ENCODE measurements at places on chromosomes 2 and 18.

GRCh38 chr2:169767243-169767888 lies 31.3 kb upstream of the SSB start:
- no peak for DNase-seq

GRCh38 chr2:44886414-44886813 lies 55.1 kb upstream of the SIX3 start:
- DNase-seq, result no peak

DNA sequence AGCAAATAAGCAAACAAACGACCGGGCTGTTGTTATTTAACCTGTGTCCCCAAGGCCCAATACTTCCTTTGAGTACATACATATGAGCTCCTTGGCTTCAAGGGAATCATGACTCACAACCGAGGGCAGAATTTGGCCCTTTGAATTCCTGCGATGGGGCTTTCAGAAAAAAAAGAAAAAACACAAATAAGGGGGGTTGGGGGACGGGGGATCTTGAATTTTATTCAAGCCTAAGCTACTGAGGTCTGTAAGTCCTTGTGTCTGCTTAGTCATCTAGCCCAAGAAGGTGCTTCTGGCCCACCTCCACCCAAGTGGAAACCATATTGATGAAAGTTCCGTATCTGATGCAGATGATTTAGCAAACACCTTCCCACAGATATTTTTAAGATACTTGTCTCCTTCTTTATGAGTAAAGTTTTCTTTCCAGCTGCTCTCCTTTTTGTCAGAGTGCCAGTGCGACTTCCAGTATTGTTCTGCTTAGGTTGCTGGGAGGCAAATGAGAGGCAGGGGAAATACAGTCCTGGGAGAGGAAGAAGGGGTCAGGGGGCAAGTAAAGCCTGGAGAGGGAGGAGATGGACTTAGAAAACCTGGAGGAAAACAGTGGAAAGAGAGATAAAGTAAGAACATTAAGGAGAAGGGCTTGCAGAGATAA lies 169.6 kb downstream of the ZEB2 start:
- DNase-seq, result no peak

- no peak for DNase-seq
Observed at GRCh38 chr2:167509586-167509985, 621.3 kb downstream of the XIRP2 start.

GRCh38 chr2:47274054-47274782 lies 119.1 kb upstream of the STPG4 start:
- no peak for DNase-seq

- DNase-seq, result no peak
Observed at GRCh38 chr2:30694286-30695055, 112.8 kb downstream of the CAPN13 start.

GRCh38 chr2:98294711-98295110 lies 51.5 kb upstream of the CNGA3 start:
- no peak for DNase-seq

DNA sequence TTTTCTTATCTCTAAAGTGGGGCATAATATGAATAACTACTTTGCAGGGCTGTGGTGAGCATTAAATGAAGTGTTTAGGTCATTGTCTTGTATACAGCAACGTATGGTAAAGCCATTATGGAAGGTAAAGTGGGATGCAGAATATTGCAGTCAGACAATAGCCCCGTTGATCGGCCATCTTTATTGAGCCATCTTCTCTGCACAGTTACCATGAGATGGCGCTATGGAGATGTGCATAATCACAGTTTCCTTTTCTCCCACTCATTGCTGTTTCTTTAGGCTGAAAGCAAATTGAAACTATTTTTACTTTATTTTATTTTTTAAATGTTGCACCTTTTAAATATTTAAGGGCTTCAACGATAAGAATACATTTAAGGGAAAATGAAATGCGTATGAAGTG lies 108.9 kb downstream of the THSD7B start:
- no peak for DNase-seq

DNA sequence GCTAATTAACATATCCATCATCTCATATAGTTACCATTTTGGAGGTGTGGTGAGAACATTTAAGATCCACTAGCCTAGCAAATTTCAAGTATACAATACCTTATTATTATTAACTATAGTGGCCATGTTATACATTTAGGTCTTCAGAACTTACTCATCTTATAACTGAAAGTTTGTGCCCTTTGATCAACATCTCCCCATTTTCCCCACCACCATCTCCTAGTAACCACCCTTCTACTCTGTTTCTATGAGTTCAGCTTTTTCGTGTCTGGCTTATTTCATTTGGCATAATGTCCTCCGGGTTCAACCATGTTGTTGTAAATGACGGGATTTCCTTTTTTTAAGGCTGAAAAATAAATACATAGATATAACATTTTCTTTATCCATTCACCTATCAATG lies 15.9 kb downstream of the NEURL3 start:
- no peak for DNase-seq

DNA sequence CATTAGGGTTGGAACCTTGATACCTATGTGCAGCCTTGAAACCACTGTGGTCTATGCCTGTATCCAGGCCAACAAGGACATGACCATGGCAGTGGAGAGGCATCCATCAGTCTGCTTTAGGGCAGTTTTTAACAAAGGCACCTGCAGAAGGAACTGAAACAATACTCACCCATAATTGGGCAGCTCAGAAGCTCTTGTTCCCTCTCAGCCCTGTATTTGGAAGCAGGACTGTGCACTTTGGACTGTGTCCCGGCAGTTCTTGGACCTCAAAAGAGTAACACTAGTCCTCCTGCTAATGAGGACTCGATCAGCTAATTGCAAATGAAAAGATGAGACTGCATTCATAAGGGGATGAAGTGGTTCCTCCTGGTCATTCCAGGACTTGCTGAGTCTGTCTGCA lies 500.2 kb upstream of the TNP1 start:
- DNase-seq, result no peak

- no peak for DNase-seq
Observed at GRCh38 chr2:207362716-207363115, 167.0 kb upstream of the CREB1 start.

DNA sequence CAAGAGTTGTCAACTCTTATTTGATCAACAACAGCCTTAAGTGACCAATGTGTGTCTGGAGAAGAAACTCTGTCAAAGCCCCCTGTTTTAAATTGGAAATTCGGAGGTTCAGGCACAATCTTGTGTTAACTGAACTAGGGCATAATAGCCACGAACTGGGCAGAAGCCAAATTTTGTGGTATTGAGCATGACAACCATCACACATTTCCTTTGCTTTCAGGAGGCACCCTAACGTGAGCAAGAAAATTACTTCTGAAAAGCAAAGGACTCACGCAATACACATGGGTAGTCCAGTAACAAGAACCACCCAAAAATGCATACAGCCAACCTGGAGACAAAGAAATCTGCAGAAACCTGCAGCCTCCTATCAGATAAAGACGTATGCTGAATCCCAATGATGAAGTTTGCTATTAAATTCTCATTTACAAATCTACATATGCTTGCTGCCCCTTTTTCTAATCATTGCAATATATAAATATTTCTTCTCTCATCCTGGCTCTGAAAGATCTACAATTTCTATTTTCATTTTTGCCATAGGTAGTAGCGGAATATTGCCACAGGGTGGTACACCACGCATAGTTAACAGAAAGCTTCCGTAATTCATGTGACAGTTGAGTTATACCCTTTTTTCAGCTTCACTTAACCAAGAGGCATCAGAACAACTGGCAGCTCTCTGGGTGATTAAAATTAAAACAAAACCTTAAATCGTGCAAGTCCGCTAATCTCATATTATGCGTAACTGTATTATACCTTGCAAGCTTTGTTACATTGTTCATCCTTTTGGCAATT lies 495.8 kb downstream of the NRXN1 start:
- no peak for DNase-seq

GRCh38 chr18:74368901-74369705 lies 53.5 kb downstream of the C18orf63 start:
- no peak for DNase-seq

All from GDM1 (cell line).